Uterine smooth muscle cell (primary cell): ENCODE measurements at places on chromosomes 5 and 9. TPM values are rescaled to one million over a fixed set of nuclear protein-coding genes. Genes with fewer than 3 reads are reported as not detected.

The TMEM174 gene
- total RNA-seq = not detected in 2 replicates

The LURAP1L gene
- total RNA-seq = 24.5 and 57.6 TPM in 2 replicates

The FBXO38 gene
- 64.2 and 67.3 TPM in 2 replicates for total RNA-seq

The GAPT gene
- not detected in 2 replicates for total RNA-seq

The LMAN2 gene
- total RNA-seq = 332 and 487 TPM in 2 replicates

The PTGS1 gene
- 11.4 and 31.2 TPM in 2 replicates for total RNA-seq

The ADGRV1 gene
- 0.25 and 0.33 TPM in 2 replicates for total RNA-seq
